ENCODE measurements at places on chromosomes 12 and 14.

DNA sequence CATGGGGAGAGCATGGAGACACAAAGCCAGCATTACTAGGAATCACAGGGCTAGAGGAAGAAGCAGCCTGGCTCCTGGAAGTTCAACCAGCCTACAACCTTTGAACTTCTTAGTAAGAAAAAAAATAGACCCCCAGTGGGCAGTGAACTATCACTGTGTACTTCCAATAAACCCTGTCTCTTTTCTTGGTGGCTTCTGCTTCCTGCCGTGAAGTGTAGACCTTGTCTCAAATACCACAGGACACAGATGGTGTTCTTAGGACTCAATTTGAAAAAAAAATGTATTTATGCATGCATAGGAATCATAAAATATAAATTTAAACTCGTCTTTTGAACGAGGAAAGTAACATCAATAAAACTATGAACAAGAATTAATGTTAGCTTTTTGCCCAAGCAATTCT lies 3.6 kb upstream of the PTGER2 start:
- no peak for DNase-seq

DNA sequence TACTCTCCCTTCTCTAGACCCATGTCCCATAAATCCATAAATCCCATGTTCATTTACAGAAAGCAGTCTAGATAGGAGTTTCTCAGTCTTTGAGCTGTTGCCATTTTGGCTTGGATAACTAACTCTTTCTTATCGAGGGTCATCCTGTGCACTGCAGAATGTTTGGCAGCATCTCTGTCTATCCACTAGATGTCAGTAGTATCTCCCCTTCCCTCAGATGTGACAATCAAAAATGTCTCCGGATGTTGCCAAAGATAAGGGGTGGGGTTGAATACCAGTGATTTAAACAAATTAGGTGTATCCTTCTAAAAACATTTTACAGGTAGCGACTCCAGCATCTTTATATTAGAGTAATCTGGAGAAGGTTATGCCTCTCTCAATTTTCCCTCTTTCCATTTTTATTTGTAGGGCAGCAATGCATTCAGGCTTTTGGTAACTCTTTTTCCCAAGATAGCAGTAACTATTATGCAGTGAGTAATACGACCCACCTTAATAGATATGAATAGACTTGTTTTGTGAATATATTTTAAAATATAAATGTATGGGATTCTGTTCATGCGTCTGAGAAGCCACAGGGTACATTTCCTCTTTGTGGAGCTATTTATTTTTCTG lies 100.7 kb downstream of the LRRK2 start:
- peak; percentile 64 for DNase-seq

DNA sequence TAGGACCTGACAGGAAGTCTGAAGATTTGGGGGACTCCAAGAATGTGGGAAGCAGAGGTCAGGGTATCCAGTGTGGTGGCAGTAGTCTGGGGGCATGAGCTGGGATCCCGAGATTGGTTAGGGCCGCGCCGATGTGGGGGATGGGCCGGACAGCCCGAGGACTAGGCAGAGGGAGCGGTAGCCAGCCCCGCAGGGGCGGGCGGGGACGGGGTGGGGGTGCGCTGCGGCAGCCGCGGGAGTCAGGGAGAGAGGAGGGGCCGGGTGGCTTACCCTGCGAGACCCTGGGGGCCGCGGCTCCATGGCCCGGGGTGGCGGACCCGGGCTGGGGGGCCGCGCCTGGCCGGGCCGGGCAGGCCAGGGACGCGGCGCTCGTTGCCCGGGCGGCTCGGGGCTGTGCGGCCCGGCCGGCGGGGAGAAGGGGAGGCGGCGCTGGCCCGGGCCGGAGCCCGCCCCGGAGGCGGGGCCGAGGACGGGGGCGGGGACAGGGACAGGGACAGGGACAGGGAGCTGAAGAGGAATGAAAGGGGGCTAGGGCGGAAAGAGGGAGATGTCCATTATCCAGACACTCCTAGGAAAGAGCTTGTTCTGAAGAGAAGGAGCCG lies 5.6 kb downstream of the ZNF385A start:
- peak; percentile 39 for DNase-seq

- no peak for DNase-seq
Measured at GRCh38 chr12:120581998-120582397, 796 bp upstream of the POP5 start.

- no peak for DNase-seq
Measured at GRCh38 chr14:55957950-55958349, 160.3 kb upstream of the PELI2 start.

DNA sequence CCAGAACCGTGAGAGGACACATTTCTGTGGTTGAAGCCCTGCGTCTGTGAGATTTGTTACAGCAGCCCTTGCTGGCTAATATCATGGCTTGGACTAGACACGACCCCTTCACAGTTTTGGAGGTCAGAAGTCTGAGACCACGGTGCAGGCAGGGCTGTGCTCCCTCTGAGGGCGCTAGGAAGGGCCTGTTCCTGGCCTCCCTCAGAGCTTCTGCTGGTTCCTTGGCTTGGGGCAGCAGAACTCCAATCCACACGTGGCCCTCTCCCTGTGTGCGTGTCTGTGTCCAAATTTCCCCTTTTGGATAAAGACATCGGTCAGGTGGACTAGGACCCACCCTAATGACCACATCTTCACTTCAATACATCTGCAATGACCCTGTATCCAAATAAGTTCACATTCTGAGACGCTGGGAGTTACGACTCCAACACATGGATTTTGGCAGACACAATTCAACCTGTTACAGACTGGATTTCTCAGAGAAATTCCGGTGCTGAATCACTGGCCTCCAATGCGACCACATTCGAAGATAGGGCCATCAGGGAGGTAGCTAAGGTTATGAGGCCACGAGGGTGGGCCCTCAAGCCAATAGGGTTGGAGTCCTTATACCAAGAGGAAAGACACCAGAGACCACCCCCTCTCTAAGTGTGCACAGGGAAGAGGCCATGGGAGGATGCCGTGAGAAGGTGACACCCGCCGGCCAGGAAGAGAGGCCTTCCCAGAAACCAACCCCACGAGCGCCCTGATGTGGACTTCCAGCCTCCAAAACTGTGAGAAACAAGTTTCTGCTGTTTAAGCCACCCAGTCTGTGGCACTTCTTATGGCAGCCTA lies 43.6 kb upstream of the PPP2R5C start:
- no peak for DNase-seq

DNA sequence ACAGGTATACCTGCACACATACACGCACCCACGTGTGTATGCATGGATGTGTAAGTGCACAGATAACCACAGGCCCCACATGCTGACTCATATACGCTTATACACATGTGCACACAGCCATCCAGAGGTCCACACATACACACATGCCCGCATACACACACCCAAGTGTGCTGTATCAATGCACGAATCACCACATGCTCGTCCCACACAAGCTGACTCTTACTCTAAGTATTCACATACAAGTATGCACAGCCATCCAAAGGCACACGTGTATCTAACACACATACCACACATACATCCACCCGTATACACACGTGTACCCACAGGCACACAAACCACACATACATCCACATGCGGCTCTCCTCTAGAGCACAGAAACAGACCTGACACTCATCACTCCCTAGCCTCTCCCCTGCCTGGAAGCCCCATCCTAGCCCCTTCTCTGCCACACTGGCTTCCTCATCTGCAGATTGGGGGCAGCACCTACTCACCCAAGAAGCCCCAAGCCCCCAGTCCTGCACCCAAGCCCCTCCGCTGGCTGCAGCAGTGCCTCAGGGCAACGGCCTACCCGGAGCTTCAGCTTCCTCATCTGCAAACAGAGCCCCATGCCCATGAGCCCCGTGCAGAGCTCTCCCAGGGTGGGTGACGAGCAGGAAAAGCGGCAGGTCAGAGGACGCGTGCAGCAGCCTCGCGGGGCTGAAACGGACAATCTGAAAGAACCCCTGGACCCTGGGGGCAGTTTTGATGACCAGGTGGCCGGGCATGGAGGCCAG lies 105.4 kb downstream of the NCOR2 start:
- DNase-seq: no peak

GRCh38 chr12:47078086-47078395 lies 1.4 kb upstream of the PCED1B start:
- no peak for DNase-seq

- DNase-seq: peak; percentile 8
Measured at GRCh38 chr12:101051901-101052550, 158.0 kb downstream of the SLC5A8 start.

DNA sequence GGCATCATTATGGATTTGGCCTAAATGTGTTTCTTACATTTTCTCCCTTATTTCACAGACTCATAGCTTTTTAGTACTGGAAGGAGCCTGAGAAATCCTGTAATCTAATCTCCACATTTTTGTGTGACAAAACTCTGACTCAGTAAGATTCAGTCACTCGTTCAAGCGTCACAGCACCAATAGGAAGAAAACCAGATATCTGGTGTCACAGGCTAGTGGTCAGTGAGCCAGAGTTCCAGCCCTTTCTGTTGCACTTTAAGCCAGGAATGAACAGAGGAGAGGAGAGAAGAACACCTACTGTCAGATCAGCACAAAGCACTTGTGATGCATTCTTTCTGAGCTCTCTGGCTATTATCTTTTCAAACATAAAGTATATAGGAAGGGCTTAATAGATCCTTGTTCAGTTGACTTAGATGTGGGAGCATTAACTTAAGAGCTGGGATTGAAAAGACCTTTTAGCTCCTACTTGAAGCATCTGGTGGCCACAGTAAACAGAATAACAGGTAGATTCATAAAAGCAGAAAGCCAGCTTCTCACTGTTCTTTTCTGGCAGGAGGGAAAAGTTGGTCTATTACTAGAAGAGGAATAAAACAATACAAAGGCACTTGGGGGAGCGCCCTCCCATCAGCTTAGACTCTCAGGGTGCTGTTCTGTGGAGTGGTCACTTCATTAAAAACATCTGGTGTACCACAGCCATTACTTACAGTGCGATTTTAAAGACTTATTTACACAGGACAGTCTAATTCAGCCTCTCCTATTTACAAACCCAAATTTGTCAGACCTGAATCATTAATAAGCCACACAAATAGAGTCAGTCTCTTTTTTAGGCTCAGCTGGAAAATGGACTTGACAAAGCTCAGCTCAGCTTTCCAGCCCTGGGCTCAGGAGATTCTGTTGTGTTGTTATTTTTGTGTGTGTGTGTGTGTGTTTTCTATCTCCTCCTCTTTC lies 12.2 kb upstream of the NID2 start:
- DNase-seq: no peak

DNA sequence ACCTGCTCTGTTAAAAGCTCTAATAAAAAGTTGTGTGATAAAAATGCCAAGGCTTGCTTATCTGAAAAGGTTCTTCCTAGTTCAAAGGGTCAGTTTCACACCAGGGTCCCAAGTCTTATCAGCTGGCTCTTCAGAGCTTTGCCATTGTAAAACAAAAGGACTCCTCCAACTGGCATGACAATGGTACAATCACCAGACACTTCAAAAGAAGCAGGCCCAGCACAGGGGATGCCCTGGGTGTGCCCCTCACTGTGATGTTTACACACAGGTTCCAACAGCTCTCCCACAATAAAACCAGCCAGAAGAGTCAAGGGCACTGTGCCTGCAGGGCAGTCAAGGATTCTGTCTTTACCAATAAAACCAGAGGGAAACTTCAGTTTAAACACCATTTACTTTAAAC lies 78.7 kb downstream of the PRICKLE1 start:
- DNase-seq: no peak

- DNase-seq: no peak
Measured at GRCh38 chr12:119486599-119487154, 106.9 kb upstream of the TMEM233 start.

- DNase-seq: no peak
Measured at GRCh38 chr14:95480887-95481226, 35.6 kb downstream of the SYNE3 start.

DNA sequence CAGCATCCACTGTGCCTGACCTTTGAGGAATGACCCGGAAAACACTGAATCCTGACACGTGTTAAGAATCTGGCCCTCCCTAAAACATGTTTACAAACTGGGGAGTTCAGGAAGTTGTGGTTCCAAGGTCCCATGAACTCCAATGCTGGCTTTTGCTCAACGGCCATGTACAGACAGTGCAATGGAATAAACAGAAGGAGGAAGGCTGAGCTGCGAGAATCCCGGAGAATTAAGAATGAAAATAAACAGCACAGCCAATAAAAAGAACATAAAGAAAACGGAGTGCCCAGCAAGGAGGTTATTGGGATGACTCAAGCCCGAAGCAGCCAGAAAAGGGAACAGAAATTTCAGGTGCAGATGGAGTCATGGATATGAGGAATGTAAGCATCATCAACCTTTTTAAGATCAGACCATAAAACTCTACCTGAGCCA lies 32.3 kb downstream of the BCL11B start:
- DNase-seq: no peak

DNA sequence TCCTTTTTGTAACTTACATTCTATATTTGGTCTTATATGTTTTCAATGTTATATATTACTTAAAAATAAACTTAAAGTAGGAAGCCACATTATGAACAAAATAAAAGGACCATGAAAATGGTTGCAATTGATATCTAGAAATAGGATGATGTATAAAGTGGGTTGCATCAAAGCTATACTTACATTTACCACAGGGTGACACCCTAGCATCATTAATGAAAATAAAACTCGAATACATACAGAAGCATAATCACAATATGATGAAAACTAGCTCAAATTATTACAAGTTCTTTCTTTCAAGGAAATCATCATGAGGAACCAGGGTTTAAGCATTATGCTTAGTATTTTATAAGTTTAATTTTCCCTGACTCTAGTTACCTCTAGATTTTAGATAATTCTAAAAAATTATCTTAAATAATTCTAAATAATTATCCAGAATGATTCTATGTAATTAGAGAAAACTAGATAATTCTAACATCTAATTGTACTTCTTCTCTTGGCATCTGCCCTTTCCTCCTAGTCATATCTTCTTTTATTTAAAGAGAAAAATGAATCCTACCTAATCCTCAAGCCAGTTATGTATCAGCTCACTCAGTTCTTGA lies 31.2 kb downstream of the TAS2R7 start:
- no peak for DNase-seq

DNA sequence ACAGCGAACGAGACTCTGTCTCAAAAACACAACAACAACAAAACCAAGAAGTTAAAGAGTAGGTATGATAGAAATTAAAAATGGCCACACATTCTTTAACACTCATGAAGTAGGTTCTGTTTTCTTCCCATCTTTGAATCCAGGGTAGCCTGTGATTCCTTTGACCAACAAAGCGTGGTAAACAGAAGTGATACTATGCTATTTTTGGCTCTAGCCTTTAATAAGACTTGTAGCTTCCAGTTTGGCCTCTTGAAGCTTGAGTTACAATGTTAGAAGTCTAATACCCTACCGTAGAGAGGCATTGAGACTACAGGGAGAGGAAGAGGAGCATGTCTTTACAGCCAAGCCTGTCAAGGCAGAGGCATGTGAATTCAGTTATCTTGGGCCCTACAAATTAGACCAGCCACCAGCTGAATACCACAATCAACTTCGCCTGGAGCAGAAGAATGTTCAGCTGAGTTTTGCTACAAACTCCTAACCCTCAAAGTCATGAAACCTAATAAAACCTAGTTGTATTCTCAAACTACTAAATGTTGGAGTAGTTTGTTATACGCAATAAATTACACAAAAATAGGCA lies 4.9 kb upstream of the NEMF start:
- DNase-seq: no peak

GRCh38 chr12:47789712-47790489 lies 16.9 kb downstream of the SLC48A1 start:
- DNase-seq: no peak

GRCh38 chr12:93325855-93326254 lies 51.9 kb upstream of the NUDT4 start:
- DNase-seq: no peak
